ENCODE measurements at places on chromosomes 12 and 14.

GRCh38 chr14:68568907-68569897, 223.7 kb downstream of the ZFP36L1 start:
- DNase-seq = no peak

DNA sequence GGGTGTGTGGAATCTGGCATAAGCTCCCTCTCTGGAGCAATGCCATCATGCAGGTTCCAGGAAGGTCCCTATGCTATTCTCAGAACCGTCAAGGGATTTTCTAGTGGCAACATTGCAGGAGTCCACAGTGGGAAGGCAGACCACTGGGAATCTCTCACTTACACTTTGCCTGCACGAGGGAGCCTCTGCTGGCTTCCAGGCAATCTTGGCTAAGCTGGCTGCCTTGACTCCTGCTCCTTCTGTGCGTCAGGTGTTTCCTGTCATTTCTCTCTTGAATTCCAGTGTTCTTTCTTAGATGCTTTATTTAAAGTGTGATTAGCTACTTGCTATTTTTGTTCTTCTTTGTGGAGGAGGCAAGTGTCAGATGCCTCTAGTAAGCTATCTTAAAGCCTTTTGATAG, 414.0 kb upstream of the ATP2B1 start:
- DNase-seq = no peak

- no peak for DNase-seq
These were observed 16.8 kb upstream of the EIF5 start for GRCh38 chr14:103317251-103317650.

DNA sequence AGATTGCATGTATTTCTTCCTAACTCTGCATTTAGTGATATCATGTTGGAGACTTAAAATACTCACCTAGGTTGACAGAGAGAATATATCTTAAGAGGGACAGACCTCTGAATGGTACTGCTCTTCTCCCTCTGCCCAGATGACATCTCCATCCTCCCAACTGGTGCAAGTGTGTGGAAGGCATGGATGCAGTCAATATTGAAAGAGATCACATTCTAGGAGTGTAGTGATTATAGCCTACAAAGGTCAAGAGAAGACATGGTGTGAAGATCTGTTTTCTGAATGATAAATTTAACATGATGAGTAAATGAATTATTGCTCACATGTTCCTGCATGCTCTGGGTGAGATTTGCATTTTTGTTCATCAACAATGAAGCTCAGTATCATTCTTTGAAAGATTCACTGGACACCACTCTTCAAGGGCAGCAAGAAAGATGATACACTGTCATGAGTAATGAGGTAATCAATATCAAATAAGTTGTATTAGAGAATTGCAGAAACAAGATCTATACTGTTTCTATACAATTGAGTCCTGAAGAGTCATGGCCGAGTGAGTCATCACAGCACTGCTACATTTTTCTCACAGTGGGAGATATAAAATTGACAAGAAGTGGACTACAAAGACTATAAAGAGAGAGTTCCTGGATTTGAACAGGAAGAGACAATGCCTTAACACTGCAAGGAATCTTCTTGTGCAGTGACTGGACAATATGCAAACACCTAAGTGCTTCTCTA, 183.3 kb upstream of the KRR1 start:
- DNase-seq = no peak

- no peak for DNase-seq
These were observed 32.7 kb upstream of the SYT10 start for GRCh38 chr12:33472299-33472698.

GRCh38 chr14:68412505-68413465, 380.1 kb downstream of the ZFP36L1 start:
- no peak for DNase-seq

- no peak for DNase-seq
These were observed 5.1 kb downstream of the ASCL1 start for GRCh38 chr12:102962532-102962931.

Measured in HTR-8/SVneo (cell line).